Activated naive CD4-positive, alpha-beta T cell (primary cell): ENCODE measurements at places on chromosomes 12 and 14.
A peak's percentile ranks its signal among the peaks of the same experiment; 100 is the strongest.

- no peak for DNase-seq
Measured at GRCh38 chr14:23356662-23357061, 4.0 kb upstream of the SLC22A17 start.

DNA sequence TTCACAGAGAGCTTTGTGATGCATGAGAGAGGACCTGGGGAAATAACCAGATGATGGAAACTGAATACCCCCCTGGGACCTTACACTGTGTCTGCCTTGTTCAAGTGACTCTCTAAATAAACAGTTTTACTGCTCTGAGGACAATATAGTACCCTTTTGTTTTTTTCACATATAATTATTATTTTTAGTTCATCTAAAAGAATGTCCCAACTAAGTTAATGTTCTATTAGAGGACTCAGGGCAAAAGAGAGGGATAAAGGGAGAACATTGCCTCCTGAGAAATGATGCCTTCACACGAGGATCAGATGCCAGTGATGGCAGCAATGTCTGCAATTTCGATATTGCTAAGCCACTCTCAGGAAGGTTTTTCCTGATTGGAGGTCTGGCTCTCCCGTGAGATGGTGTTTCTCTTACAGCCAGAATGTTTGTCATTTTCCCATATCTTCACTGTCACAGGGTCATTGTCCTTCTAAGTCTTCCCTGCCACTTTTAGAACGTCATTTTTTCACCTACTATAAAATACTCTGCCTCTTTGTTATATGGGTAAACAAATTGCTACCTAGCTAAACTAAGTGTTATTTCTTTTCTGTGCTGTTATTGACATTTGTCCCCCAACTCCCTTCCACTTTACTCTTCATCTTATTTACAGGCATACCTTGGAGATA lies 201.6 kb downstream of the RAD51B start:
- DNase-seq, result no peak

- no peak for DNase-seq
Measured at GRCh38 chr12:85016413-85016812, 19.7 kb downstream of the TSPAN19 start.

- no peak for DNase-seq
Measured at GRCh38 chr12:41794336-41794735, 350.3 kb downstream of the GXYLT1 start.

- DNase-seq, result no peak
Measured at GRCh38 chr12:70796989-70797388, 123.5 kb downstream of the PTPRR start.

- peak; percentile 55 for DNase-seq
Measured at GRCh38 chr12:122265886-122266229, 436 bp downstream of the VPS33A start.
